ENCODE measurements at places on chromosomes 3 and 15. TPM values are rescaled to one million over a fixed set of nuclear protein-coding genes. Genes with fewer than 3 reads are reported as not detected.

The HTR3E gene
- total RNA-seq: not detected

The ARRDC4 gene
- total RNA-seq: 39.8 TPM

The SCN11A gene
- 0.05 TPM for total RNA-seq

The SNAPC5 gene
- 24.6 TPM for total RNA-seq

The NR1I2 gene
- not detected for total RNA-seq

The TMIE gene
- 0.26 TPM for total RNA-seq

The CD86 gene
- total RNA-seq: not detected

The CD96 gene
- not detected for total RNA-seq

The SGO1 gene
- total RNA-seq: 12.2 TPM

Data from MCF 10A (cell line).